ENCODE measurements at places on chromosomes 7 and 10. TPM values are rescaled to one million over a fixed set of nuclear protein-coding genes. Genes with fewer than 3 reads are reported as not detected.

The GJD4 gene
- total RNA-seq = not detected

The ADAP1 gene
- total RNA-seq = 6.4 TPM

The A1CF gene
- 0.16 TPM for total RNA-seq

The SUFU gene
- total RNA-seq = 7.6 TPM

The CH25H gene
- total RNA-seq = 0.22 TPM

The PDZD7 gene
- 0.38 TPM for total RNA-seq
